KG1 (cell line): ENCODE measurements at places on chromosomes 4 and X.

DNA sequence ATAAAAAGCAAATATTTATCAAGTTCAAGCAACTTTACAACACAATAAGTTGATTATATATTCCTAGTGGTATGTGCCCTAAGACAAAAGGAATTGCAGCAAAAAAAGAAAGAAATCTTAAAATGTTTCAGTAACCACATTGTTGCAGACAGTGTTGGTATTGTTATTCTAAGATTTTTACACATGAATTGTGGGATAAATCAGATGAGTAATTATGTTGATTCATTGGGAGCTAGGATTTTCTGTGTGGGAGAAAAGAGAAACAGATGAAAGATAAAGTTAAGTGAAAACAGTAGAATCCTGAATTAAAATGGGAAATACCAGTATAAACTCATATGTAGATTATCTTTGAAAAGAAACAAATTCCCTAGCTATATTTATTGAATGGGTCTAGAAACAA, 362.4 kb downstream of the PPP3CA start:
- DNase-seq = no peak

- DNase-seq = no peak
Observed at GRCh38 chr4:61301271-61301670, 101.1 kb downstream of the ADGRL3 start.

GRCh38 chr4:173635395-173635794, 105.4 kb upstream of the HAND2 start:
- DNase-seq = no peak

GRCh38 chr4:149595500-149595899, 220.1 kb downstream of the IQCM start:
- DNase-seq = no peak

- no peak for DNase-seq
Observed at GRCh38 chr4:152117933-152118507, 357.2 kb upstream of the GATB start.

DNA sequence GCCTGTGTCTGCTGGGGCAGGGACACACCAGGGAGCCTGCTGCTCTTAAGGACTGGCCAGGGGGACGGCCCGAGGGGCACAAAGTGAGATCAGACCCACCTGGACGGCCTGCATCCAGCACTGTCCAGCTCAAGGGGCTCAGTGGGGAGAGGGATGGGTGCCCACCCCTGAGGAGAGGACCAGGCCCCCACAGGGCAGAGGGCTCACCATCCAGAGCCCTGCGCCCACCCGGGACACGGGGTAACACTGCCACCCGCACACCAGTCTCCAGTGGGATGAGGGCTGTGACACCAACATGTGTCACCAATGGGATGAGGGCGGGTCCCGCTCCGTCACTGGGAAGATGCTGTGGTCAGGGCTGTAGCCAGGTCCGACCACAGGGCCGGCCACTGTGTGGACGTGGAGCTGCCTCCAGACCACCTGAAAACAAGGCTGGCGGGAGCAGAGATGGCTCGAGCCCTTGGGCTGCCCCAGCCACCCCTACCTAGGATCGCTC, 13.2 kb downstream of the DGKQ start:
- no peak for DNase-seq

GRCh38 chr4:128525387-128525786, 237.8 kb upstream of the PGRMC2 start:
- no peak for DNase-seq

DNA sequence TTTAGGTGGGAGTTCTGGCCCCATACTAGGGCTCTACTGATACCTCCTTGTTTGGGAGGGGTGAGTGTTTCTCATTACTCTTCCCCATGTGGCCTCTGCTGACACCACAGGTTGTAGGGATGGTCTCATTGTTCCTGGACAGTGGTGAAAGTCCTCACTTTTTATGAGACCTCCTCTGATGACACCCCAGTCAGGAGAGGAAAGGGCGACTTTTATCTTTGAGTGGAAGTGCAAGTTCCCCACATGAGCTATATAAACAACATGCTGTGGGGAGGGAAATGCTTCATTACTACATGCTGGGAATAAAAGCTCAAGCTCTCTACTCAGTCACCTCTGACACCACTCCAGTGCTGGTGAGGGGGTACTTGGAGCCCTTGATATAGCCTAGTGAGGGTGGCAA, 29.5 kb upstream of the MAGEA6 start:
- no peak for DNase-seq

DNA sequence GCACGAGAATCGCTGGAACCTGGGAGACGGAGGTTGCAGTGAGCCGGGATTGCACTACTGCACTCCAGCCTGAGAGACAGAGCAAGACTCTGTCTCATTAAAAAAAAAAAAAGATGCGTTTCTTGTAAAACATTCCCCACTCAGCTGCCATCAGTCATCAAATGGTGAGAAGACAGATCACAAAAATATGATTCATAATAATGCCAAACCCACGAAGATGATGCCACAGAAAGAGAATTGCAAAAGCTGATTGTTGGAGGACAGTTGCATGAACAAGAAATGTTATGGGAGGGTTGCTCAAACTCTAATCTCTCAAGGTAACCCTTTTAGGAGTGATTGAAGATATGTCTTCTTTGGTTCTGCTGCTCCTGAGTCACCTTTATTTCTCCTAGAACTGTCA, 21.4 kb upstream of the SMIM14 start:
- DNase-seq = no peak

DNA sequence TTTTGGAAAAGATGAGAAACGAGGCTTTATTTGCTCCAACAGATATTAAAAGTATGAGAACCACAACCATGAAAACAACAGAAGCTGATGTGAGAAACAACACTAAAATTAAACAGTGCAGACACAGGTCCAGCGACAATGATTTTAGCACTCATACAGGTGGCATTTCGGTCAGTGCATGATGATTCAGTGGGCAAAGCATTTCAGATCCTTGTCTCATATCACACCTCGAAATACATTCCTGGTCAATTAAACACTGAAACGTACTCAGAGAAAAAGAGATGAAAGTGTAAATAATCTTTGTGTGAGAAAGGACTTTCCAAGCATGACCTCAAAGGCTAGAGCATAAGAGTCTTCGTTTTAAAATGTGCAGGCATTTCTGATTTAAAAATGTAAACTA, 85.2 kb downstream of the ACOX3 start:
- no peak for DNase-seq

- DNase-seq = no peak
Observed at GRCh38 chr4:56374956-56375355, 12.3 kb downstream of the AASDH start.

DNA sequence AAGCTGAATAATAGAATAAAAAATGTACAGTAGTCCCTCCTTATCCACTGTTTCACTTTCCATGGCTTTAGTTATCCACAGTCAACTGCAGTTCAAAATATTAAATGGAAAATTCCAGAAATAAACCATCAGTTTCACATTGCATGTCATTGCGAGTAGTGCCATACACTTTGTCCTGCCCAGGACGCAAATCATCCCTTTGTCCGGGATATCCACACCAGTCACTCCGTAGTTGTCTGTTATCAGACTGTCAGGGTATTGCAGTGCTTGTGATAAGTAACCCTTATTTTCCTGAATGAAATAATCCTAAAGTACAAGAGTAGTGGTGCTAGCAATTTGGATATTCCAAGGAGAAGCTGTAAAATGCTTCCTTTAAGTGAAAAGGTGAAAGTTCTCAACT, 271.3 kb downstream of the DKK2 start:
- no peak for DNase-seq

- no peak for DNase-seq
Observed at GRCh38 chr4:1795299-1796195, 2.5 kb downstream of the FGFR3 start.

DNA sequence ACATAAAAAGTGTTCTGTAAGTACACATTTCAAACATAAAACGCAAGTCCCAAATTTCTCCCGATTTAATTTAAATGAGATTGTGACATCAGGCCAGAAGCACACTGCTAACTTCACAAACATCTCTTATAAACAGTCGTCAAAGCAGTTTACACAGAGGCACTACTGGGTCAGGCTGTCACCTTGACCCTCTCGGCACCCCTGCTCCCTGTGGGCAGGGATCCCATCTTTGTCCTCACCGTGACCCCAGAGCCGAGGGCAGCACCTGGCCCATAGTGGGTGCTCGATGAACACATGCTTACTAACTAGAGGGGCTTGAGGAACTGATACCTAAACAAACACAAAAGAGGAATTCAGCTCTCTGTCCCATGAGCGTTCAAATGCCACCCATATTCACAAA, 22.2 kb downstream of the QDPR start:
- DNase-seq = no peak

DNA sequence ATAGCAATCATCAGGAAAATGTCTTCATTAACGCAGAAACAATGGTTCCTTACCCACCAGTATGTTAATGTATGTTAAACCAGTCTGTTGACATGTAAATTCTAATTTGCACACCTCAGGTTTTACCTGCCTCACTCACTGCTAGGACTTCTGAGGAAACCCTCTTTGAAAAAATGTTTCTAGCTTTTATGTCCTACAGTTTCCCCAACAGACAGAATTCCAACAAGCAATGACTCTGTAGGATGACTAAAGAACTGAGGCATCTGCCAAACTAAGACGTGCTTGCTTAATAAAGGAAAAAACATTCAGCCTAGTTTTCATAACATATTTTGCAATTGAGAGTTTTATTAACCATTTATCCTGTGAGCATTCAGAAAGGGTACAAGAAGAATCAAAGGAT, 20.6 kb upstream of the SOX3 start:
- no peak for DNase-seq

DNA sequence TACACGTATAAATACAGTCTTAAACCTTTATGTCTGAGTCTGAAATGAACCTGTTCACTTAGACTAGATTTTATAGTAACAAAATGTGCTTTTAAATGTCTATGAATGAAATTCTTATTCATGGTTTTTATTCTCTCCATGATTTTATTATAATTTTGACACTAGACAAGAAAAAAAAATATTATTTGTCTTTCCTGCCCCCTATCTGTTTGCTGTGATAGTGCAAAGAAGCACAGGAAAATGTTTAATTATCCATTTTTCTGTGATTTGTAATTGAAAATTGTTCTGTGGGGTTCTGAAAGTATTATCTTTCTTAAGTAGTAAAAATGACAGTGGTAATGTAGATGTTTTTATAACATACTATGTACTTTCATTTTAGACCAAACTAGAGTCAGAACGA, 52.0 kb downstream of the INTS6L start:
- DNase-seq = no peak

GRCh38 chr4:17771284-17771908, 10.0 kb downstream of the FAM184B start:
- DNase-seq = no peak

GRCh38 chr4:153651587-153651986, 32.5 kb upstream of the TLR2 start:
- DNase-seq = no peak

GRCh38 chr4:141636082-141636770, at the start of gene IL15:
Gene IL15, plus strand, starts transcription at chr4:141636583. Its CDS starts 82,882 bp downstream, at chr4:141719465.
- DNase-seq = no peak

DNA sequence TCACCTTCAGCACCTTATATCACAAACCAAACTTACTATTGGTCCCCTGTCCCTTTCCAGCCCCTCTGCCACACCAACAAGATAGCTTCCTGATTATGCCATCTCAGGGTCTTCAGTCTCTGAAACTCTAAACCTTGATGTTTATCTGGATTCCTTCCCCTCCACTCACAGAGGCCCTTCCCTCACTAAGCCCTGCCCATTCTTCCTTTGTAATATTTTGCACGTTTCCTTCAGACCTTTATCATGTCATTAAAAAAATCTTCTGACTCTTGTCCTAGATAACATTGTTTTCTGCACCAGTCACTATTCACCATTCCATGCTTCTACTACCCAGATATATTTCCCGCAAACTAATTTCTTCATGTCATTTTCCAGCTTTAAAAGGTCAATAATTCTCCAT, 17.7 kb upstream of the CEP135 start:
- no peak for DNase-seq

DNA sequence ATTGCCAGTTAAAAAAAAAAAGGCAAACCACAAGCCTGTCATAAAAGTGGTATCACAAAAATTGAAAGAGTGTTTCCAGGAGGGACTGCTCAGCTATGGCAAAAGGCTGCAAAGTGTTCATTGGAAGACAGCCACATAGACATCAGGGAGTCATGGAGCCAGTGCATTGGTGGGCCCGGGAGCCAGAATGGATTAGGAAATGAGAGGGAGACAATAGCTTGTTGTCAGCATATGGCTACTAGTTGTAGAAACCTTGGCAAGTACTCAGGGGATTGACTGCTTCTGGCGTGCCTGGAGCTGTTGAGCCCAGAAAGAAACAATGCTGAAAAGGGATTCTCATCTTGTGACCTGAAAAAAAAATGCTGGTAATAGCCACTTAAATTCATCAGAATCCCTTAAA, 5.0 kb downstream of the GAR1 start:
- DNase-seq = no peak

GRCh38 chr4:185758807-185759206, 53.2 kb downstream of the SORBS2 start:
- no peak for DNase-seq

DNA sequence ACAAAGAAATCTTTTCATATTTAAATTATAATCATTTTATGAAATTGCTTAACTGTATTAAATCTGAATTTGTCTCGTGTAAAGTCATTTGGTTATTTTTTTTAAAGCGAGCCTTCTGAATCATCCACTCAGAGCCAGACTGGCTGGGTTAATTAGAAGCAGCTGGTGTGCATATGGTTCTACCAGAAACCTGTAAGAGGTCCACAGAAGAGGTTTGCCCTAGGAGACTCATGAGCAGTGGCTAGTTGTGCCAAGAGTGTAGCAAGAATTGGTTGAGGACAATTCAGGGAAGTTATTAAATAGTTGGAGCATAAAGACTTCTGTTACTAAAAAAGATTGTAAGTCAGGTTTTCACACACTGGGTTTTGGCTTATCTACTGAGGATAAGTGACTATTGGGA, 267.4 kb downstream of the IL1RAPL2 start:
- no peak for DNase-seq

- no peak for DNase-seq
Observed at GRCh38 chr4:6333301-6334202, 63.9 kb downstream of the WFS1 start.

- DNase-seq = no peak
Observed at GRCh38 chr4:19823781-19824180, 427.9 kb upstream of the SLIT2 start.

DNA sequence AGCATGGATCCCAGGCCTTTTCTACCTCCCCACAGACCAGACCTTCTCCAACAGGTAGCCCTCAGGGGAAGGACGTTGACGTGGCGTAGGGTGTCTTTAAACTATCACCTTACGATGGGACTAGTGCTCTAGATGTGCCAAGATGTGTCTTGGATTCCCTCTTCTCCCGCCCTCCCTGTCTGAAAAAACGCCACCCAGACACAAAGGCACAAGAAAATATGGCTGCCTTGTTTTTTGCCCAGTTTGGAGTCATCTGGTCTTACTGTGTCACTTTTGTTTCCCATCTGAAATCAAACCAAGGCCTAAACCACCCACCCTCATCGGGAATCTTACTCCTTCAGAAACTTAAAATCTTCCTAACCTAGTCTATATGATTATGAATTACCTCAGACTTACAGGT, 235.4 kb downstream of the OR13H1 start:
- no peak for DNase-seq

- no peak for DNase-seq
Observed at GRCh38 chrX:3699821-3700381, 13.5 kb downstream of the PRKX start.

GRCh38 chr4:105594099-105595010, 41.9 kb downstream of the ARHGEF38 start:
- no peak for DNase-seq

GRCh38 chr4:39719804-39720580, 22.1 kb downstream of the UBE2K start:
- DNase-seq = no peak
